Forelimb muscle (tissue), 1 donor: ENCODE measurements at places on chromosomes 7 and 10. TPM values are rescaled to one million over a fixed set of nuclear protein-coding genes. Genes with fewer than 3 reads are reported as not detected.

- no peak for DNase-seq
Observed at GRCh38 chr7:44565097-44565794, 8.5 kb downstream of the DDX56 start.

- no peak for DNase-seq
Observed at GRCh38 chr10:72564596-72564995, 61.3 kb downstream of the MICU1 start.

The PPP1R17 gene
- not detected for polyA plus RNA-seq

The SOSTDC1 gene
- 10.2 TPM for polyA plus RNA-seq

The COL13A1 gene
- 8.7 TPM for polyA plus RNA-seq

DNA sequence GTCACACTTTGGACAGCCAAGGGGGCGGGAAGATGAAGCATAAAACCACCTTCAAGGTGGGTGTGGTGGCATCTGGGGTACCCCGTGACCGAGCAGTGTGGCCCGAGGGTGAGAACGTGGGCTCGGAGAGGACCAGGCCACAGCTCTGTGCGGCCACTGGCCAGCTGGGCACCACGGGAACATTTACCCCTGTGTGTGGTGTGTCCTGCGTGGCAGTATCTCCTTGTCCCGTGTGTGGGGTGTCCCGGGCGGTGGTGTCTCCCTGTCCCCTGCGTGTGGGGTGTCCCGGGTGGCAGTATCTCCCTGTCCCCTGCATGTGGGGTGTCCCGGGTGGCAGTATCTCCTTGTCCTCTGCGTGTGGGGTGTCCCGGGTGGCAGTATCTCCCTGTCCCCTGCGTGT lies 570.3 kb downstream of the DNAJB6 start:
- DNase-seq: no peak

DNA sequence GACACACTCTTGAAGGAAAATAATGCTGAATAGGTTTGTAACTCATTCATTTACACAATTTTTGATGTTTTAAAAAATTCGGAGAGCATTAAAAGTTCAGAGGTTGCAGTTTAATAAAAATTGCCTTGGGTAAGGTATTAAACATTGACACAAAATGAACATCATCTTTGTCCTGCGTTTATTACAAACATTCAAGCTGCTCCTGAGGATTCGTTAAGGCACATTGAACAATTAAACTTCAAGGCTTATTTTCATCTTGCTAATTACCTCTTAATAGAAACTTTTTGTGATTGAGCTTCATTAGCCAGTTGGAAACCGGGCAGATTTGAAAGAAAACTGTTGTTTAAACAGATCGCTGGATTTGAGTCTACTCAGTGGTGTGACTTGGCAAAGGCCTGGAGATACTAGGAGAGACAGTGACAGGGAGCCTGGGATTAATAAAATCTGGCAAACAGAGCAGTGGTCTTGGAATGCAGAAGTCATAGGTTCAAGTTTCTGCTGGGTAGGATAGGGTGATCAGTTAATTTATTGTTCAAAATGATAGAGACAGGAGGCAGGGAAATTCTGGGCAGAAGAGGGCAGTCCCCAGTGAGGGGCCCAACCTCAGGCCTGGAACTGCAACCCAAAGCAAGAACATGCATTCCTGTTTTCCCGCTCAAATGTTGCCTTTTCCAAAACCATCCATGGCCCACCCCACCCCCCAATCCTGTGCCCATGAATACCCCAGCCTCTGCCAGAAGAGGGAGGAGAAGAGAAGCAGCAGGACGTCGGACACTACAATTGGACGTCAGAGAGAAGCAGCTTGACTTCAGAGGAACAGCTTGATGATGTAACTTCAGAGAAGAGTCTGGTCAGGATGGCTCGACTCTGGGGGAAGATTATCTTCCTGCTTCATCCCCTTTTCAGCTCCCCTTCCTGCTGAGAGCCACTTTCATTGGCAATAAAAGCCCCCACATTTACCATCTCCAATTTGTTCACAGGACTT lies 43.5 kb upstream of the SLC35G1 start:
- DNase-seq: no peak

The PON3 gene
- 3.8 TPM for polyA plus RNA-seq

The ZNF273 gene
- polyA plus RNA-seq: 4.5 TPM

The WNT2 gene
- polyA plus RNA-seq: 2.1 TPM
